ENCODE measurements at places on chromosomes 3 and 15.

GRCh38 chr3:37812499-37812896 lies 49.2 kb upstream of the CTDSPL start:
- no peak for DNase-seq

DNA sequence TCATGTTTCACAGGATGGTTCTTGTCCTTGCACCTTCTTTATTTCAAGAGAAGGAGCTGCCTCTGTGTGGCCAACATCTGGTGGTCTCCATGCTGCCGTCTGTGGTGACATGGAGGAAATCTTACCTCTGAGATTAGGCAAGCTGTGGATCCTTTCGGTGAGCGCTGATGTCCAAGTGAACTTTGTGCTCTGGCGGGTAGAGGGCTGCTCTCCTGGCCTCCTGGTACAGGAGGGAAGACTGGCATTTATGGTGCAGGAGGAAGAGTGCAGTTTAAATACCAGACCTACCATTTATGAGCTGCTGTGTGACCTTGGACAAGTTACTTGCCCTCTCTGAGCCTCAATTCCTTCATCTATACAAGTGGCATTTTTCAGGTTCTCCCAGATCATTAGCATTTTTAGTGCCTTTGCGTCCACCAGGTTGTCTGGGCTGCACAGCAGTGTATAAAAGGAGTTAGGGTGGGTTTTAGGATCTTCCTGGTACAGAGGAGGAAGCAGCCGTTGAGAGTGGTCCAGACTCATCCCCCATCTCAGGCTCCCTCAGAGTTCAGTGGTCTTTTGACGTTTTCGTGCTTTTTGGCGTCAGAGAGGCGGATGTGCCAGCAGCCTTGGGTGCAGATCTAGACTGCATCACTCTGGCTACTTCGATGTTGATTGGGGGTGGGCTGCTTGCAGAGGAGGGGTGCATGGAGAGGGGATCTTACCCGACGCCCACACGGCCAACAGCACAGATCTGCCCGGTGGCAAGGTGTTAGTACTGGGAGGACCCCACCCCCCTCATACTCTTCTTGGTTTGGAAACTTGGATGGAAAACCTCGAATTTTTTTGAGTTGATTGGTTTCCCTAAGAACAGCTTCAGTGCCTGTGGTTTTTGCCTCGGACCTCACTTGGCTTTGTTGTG lies 162.2 kb downstream of the ITPR1 start:
- DNase-seq: no peak

DNA sequence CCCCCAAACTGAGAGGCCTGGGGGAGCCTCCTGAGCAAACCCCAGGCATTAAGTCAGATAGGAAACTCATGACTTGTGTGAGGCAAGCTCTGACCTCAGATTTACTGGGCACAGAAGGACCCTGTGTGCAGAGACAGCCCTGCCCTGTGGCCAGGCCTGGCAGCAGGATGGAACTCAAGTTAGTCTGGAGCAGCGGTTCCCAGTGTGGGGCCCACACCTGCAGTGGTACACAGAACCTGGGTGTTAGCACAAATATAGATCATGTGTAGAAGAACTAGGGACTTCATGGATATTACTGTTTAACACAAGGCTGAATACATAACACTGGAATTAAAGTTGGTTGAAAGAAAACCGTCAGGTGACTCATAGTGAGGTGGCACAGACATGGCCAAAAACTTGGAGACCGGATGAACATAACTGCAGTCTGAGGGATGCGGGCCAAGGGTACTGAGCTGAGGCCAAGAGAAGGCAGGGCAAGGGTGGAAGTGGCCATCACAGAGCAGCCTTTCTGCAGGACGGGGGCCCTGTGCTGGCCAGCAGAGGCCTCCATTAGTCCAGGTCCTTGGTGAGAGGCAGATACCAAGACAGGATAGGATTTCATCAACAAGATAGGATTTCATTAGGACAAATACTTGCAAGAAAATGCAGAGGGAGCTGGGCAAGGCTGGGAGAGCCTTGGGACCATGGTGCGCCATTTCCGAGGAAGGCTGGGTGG lies 40.9 kb downstream of the IRAK2 start:
- DNase-seq: no peak

DNA sequence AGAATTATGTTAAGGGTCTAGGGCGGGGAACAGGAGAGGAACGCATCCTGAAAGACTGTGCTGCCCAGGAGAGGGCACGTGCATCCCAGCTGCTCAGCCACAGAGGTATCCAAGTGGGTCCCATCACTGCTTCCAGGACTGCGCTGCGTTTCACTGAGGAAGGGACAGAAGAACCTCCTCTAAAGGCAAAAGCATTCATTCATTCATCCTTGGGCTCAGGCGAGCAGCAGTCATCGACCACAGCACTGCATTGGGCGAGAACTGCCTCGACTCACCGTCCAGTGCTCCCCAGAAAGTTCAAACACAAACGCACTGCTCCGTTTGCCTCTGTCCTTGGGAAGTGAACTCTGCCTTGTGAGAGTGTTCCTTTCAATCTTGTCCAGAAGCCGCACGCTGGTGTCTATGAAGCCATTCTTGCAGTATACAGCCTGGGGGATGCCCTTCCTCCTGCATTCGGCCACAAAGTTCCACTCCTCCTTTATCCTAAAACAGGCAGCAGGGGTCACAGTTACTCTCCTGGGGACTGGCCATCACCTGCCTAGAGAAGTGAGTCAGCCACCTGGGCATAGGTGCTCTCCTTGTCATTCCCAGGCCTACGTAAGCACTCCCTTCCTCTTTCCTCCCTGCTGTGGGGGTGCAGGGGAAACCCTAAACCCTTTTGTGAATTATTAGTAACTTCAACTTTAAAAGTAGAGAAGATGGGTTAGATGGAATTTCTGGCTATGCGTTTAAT lies 21.2 kb downstream of the LRRC2 start:
- DNase-seq: no peak

- no peak for DNase-seq
Measured at GRCh38 chr15:58458076-58458475, 26.3 kb downstream of the LIPC start.

DNA sequence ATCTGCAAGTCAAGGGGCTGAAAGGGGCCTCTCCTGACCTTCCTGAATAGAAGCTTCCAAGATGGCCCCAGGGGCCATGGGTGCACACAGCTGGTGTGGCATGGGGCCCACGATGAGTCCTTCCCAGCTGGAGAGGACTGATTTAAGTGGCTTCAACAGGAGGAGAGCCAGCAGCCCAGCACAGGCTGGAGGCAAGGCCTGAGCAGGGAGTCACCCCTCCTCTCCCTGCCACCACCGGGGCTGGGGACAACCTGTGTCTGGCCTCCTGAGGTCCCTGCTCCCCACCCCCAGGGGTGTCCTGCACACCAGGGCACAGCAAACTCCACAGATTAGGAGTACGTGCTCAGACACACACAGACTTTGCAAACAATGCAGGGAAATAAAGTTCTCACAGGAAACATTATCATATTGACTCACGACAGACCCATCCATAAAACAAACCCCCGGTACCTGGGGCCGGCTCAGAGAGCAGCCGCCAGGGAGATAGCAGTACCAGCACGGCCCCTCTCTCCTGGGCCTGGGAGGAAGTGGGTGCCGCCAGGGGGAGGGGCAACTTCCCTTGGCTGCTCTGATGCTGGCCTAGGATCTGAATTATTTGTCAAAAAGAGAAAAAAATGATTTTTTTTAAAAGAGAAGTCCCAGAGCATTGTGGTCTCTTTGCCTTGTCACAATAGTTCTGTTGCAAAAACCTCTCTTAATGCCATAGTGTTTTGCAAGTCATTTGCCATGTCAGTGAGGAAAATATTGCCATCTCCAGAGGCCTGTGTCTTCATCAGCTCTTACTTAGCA lies 21.9 kb upstream of the TSEN2 start:
- DNase-seq: no peak

DNA sequence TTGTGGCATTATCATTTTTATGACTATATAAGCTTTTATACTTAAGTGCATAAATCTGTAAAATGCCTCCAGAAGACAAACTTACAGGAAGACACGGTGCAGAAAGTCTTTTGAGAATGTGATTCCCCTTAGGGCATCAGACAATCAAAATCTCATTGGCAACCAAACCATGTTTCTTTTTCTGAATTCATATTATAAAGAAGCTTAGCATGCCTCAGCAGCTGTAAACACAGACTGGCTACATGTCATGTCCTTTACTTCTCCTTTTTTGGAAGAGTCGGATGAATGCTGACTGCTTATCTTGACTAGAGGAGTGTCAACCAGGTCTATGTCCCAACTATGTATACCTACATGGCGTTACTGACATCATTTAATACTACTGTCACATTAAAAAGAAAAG lies 150.1 kb downstream of the PLD1 start:
- no peak for DNase-seq

- DNase-seq: no peak
Measured at GRCh38 chr3:94065122-94065521, 2.3 kb downstream of the NSUN3 start.

- DNase-seq: no peak
Measured at GRCh38 chr3:71090207-71090606, 493.3 kb downstream of the FOXP1 start.

GRCh38 chr3:145429546-145429945 lies 731.4 kb downstream of the PLOD2 start:
- no peak for DNase-seq

DNA sequence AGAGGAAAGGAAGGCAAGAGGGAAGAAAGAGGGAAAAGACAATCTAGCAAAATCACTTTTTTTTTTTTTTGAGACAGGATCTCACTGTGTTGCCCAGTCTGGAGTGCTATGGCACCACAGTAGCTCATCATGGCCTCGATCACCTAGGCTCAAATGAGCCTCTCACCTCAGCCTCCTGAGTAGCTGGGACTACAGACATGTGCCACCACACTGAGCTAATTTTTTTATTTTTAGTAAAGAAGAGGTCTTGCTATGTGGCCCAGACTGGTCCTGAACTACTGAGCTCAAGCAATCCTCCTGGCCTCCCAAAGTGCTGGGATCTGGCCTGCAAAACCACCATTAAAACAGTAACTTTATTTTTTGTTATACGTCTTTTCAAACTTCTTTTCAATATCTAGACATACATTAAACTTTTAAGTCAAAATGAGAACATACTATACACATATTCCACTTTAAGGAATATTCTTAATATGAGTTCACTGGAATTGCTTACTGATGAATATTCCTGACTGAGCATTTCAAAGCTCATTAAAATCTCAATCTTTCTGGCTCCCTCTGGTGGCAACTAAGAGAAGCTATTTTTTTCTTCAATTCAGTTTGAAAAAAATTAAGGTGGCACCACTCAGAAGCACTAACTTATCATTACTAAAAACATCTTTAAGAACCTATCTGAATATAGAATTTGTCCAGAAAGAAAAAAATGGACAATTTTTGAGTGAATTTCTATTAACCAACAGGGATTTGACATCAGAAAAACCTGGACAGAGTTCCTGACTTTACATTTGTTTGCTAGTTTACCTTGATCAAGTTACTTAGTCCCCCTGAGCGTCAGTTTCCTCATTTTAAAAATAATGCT lies 40.9 kb downstream of the UACA start:
- DNase-seq: peak; percentile 11

DNA sequence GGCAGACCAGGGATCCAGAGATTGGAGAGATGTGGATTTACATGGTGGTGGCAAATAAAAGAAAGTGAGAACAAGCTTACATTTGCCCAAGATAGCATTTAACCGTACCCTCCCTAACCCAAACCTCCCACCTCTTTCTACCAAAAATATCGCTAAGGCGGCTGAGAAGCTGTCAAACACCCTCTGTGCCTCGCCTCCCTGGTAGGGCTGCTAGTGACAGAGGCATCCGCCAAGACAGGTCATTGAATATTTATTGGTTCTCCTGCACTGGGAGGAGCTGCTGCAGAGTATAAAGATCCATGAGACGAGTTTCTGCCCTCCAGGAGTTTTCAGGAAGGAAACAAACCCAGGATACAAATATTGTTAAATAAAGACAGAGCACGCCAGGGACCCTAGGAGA lies 107.3 kb upstream of the TMC3 start:
- DNase-seq: no peak

DNA sequence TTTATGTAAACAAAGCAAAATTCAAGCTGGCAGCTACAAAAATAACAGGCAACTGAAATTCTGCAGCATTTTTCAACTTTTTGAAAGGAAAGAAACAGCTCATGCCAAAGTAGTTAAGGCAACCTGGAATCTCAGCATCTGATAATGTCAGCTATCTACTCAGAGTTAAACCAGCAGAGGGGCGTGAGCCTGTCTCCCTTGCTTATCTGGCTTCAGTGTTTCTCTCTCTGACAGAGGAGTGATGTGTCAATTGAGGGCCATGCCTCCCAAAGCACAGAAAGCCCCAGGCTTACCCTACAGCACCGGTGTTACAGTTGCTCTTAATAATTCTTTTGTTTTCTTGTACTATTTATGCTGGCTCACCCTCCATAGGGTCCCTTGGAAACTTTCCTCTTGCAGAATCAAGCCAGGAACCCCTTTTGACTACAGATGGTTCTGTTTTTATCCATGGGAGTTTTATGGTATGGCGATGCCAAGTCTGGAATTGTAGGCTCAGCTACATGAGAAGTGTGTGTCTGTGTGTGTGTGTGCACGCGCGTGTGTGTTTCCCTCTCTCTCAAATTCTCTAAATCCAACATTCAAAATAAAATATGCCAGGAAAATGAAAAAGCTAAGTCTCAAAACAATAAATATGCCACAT lies 7.3 kb downstream of the TMEM212 start:
- DNase-seq: no peak

DNA sequence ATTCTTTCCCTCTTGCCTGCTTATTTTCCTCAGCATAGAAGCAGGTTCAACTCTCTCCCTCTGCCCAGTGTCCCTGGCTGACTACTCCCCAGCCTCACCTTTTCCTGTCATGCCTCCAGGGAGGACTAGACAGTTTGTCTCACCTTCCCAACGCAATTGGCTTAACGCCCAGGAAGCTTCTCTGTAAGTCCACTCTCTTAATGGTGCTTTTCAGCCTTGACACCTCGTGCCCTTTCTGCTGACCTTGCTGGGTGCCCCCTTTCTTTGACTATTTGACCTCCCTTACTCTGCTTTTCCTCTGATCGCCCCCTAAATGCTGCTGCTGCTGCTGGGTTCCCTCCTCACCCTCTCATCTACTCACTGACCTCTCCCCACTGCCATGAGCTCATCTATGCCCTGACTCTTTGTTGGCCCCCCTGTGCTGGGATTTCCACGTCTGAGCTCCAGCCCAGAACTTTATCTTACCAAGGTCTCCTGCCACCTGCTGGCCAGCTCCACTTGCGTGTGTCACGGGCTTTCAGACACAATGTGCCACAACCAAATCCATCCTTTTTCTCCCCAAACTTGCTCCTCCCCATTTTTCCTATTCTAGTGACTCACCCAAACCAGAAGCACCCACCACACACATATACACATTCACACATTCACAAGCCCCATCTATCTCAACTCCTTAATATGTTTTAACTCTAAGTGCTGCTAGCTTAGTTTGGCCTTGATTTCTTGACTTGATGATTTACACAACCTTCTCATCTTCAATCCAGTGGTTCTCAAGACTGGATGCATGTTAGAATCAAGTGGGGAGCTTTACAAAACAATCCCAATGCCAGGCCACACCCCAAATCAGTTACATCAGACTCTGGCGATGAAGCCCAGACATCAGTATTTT lies 16.6 kb downstream of the EPB42 start:
- peak; percentile 39 for DNase-seq

DNA sequence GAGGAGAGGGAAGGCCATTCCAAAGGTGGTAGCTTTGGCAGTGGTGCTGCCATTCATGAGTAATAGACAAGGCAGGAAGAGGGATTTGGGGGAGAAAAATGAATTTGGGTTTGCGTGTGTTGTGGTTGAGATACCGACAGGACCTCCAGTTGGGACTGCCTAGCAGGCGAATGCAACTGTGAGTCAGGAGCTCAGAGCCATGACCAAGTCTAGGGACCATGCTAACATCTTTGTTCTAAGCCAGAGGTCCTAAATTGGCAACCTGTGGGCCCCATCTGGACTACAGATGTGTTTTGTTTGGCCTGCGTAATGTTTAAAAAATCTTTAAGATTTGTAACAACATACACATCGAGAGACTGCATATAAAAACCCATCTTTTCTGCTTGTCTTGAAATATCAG lies 61.6 kb downstream of the SAMMSON start:
- no peak for DNase-seq

Data from GM12891 (cell line).